Hematopoietic multipotent progenitor cell treated with erythropoietin and hydrocortisone succinate and interleukin-3 and kit ligand, for 8 days (in vitro differentiated cells): ENCODE measurements at places on chromosomes 2 and 18.

- no peak for DNase-seq
Observed at GRCh38 chr2:128490321-128490720, 171.7 kb upstream of the HS6ST1 start.

GRCh38 chr2:37080266-37080665 is 3.9 kb downstream of the HEATR5B start:
- no peak for DNase-seq

- no peak for DNase-seq
Observed at GRCh38 chr2:82239176-82239575, 1934.6 kb upstream of the LRRTM1 start.

DNA sequence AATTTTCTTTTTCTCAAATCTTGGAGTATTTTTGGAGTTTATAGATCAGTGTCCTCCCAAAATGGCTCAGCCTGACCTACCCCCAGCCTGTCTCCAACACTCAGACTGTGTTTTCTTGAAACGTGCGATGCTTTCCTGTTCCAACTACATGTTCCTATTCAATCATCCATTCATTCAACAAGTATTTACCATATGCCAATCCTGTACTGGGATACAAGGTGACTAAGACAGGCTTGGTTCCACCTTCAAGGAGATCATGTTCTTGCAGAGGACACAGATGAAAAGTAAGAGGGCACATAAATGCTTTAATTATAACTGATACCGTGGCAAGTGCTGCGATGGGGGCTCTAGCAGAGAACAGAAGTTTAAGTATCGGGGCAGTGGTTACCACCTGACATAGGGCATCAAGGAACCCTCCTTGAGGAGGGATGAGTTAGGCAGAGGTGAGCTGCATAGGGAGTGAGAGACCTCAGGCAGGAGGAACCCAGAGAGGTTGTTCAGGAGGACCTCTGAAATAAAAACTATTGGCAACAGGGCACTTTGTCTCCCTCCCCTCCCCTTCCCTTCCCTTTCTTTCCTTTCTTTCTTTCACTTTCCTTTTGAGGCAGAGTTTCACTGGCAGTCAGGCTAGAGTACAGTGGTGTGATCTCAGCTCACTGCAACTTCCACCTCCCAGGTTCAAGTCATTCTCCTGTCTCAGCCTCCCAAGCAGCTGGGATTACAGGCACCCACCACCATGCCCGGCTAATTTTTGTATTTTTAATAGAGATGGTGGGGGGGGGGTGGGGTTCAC is 469.0 kb downstream of the EPHA4 start:
- no peak for DNase-seq

GRCh38 chr18:62138461-62139235 is 48.2 kb downstream of the PIGN start:
- no peak for DNase-seq
